ENCODE measurements at places on chromosomes 2 and 18.

GRCh38 chr2:141021109-141021508, 1109.7 kb downstream of the LRP1B start:
- DNase-seq = no peak

- DNase-seq = no peak
Observed at GRCh38 chr2:161991991-161992390, 82.0 kb downstream of the DPP4 start.

DNA sequence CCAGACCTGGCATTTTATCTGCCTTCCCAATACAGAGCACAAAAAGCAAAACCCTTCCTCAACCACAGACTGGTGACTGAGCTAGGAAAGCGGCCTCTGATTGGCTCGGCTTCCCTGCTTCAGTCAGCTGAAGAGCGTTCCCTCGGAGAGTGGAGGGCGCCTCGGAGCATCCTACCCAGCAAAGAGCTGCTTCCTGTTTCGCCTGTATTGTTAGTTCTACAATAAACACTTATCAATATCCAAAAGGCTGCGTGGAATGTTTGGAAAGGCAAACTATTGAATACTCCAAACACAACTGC, 125.0 kb downstream of the CACNB4 start:
- DNase-seq = no peak

DNA sequence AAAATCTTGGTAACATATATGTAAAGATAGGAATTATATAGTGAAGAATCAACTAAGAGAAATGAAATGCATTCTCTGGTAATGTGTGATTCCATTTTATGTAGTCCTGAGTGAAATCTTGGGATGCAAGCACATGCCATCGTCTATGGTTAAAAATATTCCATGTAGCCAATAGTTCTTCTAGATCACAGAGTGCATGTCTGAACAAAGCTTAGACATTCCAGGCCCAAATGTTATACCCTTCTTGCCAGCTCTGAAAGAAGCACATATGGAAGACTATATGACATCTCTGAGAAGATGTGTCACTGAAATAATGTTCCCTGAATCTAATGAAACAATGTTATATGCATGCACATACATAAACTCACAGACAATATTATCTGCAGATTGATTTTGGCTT, 92.3 kb upstream of the TFPI start:
- no peak for DNase-seq

DNA sequence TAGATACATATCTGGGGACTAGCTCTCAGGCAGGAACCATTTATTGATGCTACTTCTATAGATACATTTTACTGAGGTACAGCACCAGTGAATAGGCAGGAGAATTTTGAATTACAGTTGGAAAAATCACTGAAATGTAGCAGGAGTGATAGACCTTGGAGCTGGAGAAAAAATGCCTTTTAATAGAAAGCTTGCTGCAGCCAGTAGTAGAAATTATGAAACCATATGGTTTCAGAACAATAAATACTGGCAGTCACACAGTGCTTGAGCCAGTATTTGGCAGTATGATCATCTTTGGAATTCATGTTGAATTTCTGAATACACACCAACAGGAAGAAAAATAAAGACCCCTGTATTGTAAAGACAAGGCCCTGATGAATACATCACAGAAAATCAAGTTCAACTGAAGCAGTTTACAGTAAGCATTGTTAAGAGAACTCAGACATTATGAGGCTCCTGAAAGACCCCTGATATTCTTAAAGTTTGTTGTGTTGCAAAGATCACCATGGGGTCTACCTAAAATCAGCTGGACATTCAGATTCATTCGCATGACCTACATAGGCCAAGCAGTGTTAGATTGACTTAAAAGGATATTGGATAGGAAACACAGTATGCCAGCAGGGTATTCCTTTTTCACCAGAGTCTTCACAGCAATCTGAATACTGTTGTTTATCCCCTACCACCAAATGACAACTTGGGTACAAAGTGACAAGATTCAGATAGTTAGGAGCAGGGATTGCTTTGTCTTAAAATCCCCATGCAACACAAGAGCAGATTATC, 139.0 kb downstream of the EHBP1 start:
- DNase-seq = no peak

DNA sequence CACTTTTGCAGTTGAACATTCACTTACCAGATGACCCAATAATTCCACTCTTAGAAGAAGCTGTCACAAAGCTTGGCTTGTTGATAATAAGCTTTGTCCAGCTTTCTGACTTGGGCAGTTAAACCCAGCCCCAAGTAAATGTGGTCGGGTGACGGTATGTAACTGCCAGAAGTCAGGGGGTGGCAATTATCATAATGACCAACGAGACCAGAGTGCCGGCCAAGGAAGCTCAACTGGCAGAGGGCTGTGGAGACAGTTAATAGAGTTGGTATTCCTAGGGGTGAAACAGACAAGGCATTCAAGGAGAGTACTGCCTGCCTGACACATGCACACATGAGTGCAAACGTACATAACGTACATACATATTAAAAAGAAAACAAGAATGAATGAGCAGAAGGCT, 116.7 kb downstream of the EIPR1 start:
- no peak for DNase-seq

DNA sequence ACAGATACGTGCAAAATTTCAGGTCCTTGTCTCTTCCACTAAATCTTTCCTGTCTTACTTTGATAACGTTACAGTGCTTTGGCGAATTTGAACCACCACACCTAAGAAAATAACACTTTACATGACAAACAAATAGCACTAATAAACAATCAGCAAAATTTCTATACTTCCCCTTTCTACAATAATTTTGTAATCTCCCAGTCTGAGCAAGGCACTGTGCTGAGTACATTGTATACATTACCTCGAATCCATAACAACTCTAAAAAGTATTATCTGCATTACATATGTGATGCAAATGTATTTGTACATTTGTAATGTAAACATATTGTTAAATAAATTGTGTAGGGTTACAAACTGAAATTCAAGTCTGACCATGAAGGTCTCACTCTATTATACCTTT, 49.9 kb downstream of the RTN4 start:
- DNase-seq = no peak

- no peak for DNase-seq
Observed at GRCh38 chr2:44531289-44531688, 169.5 kb downstream of the CAMKMT start.

DNA sequence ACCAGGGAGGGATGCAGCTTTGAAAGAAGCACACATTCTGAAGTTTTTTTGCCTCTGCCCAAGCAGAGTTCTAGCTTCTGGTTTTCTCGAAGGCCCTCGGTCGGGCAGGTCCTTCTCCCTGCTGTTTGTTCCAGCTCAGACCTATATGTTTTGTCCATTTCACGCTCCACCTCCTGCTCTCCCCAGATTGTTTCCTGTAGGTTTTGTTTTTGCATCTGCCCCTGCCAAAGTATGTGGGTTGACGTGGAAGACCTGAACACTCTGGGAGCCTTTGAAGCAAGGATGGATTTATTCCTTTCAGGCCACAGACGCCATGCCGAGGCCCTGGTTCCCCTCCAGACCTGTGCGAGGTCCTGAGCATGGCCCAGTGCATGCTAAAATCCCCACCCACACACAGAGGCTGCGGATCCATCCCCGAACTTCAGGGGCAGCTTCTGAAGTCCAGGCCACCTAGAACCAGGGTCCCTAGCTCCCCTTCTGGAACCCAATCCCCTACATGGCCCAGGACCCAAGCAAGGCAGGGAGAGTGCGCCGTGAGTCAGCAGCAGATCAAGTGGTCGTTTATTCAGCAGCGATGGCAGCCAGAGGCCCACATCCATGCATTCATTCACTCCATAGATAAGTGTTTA, 205.4 kb downstream of the KLHL29 start:
- DNase-seq = no peak

GRCh38 chr18:36511791-36512352, 214.4 kb downstream of the FHOD3 start:
- DNase-seq = no peak

GRCh38 chr2:174246944-174247381, 1.4 kb downstream of the OLA1 start:
- no peak for DNase-seq

DNA sequence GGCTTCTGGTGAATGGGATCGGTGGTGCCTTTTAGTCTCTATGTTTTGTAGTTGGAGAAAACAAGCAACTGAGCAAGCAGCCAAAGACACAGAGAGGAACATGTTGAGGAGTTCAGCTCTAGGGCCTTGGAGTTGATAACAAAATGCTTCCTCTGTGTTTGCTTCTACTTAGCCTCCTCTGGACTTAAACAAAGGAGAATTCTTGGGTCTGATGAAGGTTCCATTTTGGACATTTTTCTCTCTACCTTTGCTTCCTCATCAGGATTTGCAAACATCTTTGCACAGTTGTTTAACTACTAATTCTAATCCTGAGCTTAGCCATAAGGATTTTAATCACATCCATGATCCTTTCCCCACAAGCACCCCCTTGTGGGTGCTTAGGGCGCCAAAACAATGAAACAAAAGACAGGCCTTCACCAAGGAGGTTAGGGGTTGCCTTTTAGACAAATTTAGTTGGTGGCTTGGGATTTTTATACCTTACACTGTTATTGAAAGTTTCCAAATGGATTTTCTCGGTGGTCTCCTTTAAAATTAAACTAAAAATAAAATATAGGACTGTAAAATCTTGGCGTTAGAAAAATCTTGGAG, 148.5 kb upstream of the SATB2 start:
- no peak for DNase-seq

- peak; percentile 3 for DNase-seq
Observed at GRCh38 chr2:204706939-204707338, 161.7 kb downstream of the PARD3B start.

- no peak for DNase-seq
Observed at GRCh38 chr18:23578067-23578701, 8.1 kb downstream of the NPC1 start.

DNA sequence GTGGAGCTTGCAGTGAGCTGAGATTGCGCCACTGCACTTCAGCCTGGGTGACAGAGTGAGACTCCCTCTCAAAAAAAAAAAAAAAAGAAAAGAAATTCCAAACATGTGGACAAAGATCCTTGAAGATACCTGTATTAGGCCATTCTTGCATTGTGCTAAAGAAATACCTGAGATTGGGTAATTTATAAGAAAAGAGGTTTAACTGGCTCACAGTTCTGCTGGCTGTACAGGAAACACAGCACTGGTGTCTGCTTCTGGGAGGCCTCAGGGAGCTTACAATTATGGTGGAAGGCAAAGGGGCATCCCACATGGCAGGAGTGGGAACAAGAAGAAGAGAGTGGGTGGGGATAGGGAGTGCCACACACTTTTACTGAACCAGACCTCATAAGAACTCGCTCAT, 140.1 kb downstream of the SS18 start:
- no peak for DNase-seq

GRCh38 chr2:120620025-120620793, 115.5 kb upstream of the GLI2 start:
- no peak for DNase-seq

DNA sequence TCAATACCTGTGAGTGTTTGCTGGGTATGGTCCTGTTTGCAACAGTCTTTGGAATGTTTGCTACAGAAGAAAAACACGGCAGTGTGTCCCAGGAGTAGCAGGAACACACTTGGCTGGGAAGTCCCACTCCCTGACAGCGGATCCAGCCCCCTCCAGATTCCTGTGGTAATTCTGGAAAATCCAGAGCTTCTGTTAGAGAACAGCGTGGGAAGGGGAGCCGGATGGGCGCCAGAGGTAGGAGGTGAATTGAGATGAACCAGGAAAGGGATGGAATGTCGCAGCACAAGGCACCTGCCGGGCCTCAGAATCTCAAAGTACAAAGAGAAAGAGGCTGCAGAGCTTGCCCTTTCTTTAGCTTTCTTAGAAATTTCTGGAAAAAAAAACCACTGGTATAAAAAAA, 221.9 kb downstream of the MYT1L start:
- no peak for DNase-seq

DNA sequence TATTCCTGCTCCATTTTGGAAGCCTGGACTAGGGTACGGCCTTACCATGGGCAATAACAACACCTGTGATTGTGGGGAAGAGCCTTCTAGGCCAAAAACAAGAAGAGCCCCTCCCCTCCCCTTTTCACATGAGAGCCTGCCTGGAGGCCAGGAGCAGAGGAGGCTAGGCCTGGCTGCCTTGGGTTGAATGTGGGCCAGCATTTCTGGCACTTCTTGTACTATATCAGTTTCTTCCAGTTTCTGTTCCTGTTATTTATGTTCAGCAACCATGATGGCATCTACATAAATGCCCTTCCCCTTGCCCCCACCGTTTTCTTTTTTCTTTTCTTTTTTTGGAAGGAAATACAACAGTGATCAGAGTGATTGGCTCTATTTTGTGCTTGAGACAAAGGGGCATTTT, 58.4 kb downstream of the KCTD18 start:
- DNase-seq = no peak

DNA sequence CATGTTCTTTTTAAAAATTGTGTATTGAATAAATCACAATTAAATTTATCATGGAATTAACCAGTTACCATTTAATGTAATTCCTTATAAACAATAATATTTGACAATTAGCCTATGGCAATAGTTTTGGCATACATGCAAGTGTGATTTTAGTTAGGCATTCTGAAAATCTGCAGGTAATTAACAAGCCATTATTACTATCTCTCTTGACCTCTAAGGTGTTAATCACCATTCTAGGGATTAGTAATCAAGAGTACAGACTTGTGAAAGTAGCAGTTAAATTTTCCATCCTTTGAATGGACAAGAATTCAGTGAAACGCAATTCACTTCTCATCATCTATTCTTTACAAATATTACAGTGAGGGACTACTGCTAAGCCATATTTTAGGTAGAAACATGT, 127.7 kb upstream of the CHST9 start:
- no peak for DNase-seq

- no peak for DNase-seq
Observed at GRCh38 chr18:79680100-79680879, 687 bp downstream of the CTDP1 start.

DNA sequence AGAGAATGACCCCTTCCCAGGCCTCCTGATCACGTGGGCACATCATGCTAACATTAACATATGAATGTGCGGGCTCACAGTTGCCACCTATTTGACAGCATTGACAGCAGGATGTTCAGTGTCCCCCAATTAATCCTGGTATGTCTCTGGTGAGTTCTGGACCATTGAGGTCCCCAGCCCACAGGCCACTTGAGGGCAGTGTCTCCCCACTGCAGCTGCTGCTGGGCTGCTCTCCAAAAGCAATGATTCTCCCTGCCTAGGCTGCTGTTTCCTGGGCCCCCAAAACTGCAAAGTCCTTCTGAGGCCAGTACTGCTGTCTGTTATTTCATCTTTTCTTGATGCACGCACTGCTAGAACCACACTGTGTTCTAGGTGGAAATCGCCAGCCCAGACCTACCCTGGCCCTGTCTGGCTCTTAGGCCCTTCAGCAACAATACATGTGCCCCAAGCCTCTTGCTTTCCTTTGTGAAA, 52.7 kb upstream of the MAPK4 start:
- no peak for DNase-seq

- no peak for DNase-seq
Observed at GRCh38 chr18:36501100-36501499, 203.6 kb downstream of the FHOD3 start.

DNA sequence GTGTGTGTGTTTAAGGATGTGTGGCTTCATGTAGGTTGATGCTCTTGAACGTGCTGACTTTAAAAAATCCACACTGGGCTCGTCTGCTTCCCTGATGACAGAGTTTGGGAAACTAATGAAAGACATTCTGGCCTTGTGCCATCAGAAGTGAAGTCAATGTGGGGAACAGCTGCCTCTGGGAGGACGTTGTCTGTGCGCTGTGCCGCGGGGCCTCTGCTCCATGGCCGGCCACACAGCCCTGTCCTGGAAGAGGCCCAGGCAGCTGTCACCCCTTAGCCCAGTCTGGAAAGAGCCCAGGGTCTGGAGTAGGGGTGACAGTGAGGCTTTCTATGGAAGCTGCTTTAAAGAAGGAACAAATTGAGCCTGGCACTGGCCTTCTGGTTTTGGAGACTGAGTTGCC, 155.8 kb downstream of the SH3RF3 start:
- no peak for DNase-seq
